Bone marrow (tissue), 2 donors: ENCODE measurements at places on chromosomes 1 and 21.

DNA sequence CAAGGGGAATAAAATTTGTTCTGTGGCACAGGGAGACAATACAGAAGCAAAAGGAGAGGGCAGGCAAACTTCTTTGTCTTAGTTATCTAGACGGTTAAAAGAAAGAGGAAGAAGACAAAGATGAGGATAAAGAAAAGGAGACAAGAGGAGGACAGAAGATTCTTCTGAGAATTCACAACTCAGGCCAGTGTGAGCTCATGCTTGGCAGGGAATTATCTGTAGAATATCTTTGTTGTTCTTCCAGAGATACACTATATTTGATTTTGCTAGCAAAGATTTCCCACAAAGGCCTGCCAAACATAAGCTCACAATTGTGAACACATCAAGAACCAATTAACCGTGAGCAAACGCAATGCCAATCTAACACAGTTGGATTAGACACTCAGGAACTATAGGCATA lies 21.4 kb downstream of the SLC16A1 start:
- no peak for DNase-seq

DNA sequence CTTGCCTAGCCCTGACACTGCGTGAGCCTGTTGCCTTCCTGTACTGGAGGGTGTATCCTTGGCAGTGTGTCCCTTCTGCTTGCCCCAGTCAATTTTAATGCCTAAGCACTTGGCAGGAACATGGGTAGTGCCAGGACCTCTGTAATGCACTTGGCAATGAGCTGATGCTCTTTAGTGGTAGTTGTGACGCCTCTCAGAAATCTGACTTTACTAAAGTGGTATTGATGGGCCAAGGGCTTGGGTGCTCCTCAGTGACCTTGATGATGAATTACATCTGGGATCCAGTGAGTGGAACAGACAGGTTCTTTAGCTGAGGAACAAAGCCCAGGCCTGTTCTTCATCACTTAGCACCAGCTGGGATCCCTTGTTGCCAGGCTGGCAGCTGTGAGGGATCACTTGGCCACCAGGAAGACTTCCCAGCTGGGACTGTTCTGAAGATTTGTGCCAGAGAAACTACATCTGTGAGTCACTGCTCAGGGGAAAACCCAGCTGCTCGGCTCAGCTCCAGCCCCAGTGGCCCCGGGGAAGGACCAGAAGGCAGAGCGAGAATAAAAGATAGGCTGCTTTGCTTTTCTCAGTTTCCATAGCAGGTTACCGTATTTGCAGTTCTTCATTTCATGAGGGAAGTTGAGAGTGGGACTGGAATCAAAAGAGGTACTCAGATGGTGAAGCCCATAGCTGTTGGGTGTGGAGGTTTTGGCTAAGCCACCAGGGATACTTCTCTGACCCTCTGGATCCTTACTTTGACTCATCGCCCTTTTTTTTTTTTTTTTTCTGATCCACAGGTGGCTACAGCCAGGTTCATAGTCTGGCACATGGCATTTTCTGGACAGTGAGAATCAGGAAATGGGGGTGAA lies 28.5 kb upstream of the KCNA2 start:
- peak; percentile 33 for DNase-seq

DNA sequence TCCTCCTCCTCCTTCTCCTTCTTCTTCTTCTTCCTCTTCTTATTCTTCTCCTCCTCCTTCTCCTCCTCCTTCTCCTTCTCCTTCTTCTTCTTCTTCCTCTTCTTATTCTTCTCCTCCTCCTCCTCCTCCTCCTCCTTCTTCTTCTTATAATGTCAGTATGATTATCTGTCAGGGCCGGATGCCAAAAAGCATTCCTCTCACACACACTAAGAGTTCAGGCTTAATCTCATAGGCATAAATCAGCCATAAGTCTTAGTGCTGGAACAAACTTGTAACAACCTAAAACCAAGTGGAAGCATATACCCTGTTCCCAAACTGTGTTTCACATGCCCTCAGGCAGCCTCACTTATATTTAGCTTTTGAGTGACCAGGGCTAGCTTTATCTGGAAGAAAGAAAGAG lies 240.3 kb downstream of the LMX1A start:
- DNase-seq = no peak

- DNase-seq = no peak
Observed at GRCh38 chr1:26059906-26060305, 7.5 kb downstream of the TRIM63 start.

- no peak for DNase-seq
Observed at GRCh38 chr1:17184822-17185484, 20.0 kb upstream of the PADI1 start.
